NCI-H2081 (cell line): ENCODE measurements at places on chromosomes 5 and 9.

GRCh38 chr5:172561151-172561550 lies 79.9 kb upstream of the NEURL1B start:
- no peak for DNase-seq

DNA sequence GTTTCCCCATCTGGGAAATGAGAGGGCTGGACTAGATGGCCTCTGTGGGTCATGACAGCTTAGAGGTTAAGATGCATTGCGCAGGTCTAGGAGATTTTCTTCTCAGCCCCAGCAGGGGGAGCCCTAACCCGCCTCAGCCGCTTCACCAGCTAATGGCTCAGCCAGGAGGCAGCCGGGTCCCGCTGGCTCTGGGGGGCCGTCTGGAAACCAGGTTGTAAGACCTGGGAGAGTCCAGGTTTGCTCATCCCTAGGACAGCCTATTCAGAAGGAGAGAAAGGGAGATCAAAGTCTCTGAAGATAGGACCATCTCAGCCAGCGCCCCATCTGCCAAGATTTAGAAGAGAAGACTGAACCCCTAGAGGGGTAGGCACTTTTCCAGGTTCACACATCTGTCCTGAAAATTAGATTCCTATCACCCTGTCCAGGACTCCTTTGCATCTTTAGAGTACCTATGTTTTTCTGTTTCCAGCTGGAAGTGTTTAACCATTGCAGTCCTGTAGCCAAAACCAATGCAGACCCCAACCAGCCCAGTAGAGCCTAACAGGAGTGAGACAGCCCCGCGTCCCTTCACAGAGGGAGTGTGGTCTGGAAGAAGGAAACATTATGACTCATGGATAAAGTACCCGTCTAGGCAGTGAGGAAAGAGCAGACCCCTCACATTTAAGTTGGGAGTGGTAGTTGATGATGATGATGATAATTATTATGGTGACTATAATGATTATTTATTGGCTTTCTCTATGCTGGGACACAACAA lies 27.5 kb downstream of the SPARC start:
- DNase-seq, result peak; percentile 42

GRCh38 chr9:133167096-133167730 lies 3.5 kb upstream of the GBGT1 start:
- no peak for DNase-seq

DNA sequence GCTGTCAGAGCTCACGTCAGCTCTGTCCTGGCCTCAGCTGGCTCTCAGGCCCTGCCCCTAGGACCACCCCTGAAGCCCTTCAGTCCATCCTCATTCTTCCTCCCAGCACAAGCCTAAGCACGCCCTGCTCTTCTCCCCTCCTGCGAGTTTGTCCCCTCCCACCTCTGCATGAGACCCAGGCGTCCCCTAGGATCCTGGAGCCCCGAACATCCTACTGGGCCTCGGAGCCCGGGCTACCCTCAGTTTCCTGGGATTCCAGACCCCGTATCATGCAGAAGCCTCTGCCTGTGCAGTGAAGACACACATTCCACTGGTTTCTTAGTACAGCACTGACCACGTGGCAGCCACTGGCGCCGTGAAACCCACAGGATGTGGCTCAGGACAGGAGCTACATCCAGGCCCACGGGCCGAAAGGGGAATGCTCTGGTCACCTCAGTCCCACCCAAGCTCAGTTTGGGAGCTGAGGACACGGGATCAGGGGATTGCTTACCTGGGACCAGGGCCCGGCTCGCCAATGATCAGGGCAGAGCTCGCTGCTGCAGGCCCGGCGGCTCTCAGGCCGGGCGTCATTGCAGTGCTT lies 64.2 kb downstream of the ZNF354C start:
- no peak for DNase-seq

- DNase-seq, result no peak
These were observed 508.4 kb upstream of the SEMA6A start for GRCh38 chr5:117082977-117083376.

- DNase-seq, result no peak
These were observed 481.7 kb downstream of the CDH10 start for GRCh38 chr5:24163091-24163490.

DNA sequence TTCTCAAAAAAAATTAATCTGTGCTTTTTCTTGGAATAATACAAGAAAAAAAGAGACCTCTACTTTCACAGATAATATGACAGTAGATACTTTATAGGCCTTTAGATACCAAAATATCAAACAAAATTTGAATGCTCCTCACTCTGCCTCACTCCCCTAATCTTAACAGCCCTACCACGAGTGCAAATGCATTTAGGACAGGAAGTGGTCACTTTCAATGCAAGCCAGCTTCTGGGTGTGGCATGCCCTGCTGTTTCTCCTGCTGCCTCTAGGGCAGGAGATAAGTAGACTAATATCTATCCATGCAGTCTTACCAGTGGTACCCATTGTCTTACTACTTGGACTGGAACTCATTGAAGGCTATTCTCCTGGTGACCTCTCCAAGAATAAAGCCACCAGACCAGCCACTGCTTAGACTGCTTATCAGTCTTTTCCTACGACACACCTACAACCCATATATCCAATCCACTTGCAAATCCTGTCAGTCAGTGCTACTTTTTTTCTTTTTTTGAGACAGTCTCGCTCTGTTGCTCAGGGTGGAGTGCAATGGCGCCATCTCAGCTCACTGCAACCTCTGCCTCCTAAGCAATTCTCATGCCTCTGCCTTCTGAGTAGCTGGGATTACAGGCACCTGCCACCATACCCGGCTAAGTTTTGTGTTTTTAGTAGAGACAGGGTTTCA lies 23.0 kb downstream of the FRRS1L start:
- peak; percentile 20 for DNase-seq

DNA sequence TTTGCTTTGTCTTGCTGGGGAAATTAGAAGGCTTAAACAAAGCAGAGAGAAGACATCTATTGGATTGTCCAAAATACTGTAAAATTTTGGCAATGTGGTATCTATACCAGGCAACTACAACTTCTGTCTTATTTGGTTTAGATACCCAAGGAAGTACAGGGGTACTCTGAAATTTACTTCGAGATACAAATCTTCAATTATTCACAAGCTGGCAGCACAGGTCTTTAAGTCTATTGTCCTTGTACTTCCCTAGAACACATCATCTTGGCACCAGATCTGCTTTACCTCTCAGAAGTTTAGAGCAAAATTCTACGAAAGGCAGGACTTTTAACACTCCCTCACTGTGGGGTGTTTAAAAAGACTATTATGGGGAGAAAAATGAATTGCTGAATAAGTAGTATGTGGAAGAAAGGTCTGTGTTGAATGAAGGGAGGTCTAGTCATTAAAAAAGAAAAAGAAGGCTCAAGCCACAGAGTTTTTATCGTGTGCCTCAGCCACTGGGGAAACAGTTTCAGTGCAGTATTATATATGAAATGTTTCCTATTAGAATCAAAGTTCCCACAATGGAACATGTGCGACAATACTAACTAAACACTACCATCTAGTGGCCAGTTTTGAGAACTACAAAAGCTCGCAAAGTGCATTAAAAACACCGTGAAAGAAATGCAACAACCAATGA lies 93.7 kb downstream of the PDE4D start:
- peak; percentile 41 for DNase-seq

DNA sequence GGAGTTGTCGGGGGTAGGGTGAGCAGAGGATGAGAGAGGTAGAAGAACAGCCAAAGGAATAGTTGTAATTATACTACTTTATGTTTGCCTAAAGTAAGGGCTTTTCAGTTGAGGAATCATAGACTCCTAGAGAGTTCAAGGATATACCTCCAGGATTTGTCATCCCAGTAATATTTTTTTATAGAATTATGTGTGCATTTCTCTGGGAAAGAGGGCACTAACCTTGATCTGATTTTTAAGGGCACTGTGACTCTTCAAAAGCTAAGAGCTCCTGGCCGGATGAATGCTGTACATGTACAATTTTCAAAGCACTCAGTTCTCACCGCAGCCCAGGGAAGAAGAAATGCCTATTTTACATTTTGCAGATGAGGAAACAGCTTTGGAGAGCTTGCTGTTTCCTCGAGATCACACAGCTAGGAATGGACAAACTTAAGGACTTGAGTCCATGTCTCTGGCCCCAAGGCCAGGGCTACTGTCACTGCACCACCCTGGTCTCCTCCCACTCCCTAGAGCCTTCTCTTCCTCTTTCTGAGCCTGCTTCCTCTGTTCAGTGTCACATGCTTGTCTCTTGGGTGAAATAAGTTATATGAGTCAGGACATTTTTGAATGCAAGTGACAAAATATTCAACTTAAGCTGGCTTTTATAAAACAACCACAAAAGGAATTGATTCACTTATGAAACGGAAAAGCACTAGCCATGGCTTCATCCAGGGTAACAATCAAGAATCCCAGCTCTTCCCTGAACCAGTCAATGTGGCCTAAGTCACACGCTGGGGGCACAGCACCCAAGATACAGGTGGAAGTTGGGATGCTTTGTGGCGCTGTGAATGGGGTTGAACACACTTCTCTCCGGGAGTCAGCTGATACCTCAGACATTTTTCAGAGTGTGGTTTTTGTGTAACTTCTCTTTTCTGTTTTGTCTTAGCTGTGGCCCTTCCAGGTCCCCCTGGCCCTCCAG lies 45.7 kb upstream of the TGFBR1 start:
- DNase-seq, result no peak

GRCh38 chr9:22158271-22158670 lies 149.2 kb upstream of the CDKN2B start:
- DNase-seq, result no peak
